ENCODE measurements at places on chromosomes 6 and 20. TPM values are rescaled to one million over a fixed set of nuclear protein-coding genes. Genes with fewer than 3 reads are reported as not detected.

- DNase-seq = peak; percentile 55
These were observed 260.0 kb downstream of the ERMARD start for GRCh38 chr6:170011204-170012036.

GRCh38 chr6:131813991-131814390, 6.2 kb downstream of the ENPP1 start:
- no peak for DNase-seq

TREM1 gene
- 0.25 TPM for total RNA-seq

BCAS1 gene
- total RNA-seq = 0.08 TPM

DNA sequence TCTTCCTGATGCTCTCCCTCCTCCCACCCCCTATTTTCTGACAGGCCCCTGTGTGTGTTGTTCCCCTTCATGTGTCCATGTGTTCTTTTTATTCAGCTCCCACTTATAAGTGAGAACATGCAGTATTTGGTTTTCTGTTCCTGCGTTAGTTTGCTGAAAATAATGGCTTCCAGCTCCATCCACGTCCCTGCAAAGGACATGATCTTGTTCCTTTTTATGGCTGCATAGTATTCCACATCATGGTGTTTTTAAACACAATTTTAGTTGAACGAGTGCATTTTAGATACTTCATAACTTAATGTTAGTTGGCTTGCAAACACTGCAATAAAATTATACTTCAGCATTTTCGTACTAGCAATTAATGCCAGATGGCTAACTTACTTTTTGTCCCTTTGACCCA, 28.5 kb downstream of the COL9A1 start:
- DNase-seq = no peak

HINT3 gene
- total RNA-seq = 9.1 TPM
